ENCODE measurements at places on chromosomes 11 and 22. TPM values are rescaled to one million over a fixed set of nuclear protein-coding genes. Genes with fewer than 3 reads are reported as not detected.

Gene CCDC15
- polyA plus RNA-seq: 2.7 TPM

Gene IL18BP
- 7.4 TPM for polyA plus RNA-seq

Gene ATG16L2
- polyA plus RNA-seq: 17.9 TPM

Gene OSBP2
- polyA plus RNA-seq: 4.4 TPM

- DNase-seq: no peak
Observed at GRCh38 chr11:75850787-75851186, 35.8 kb downstream of the UVRAG start.

DNA sequence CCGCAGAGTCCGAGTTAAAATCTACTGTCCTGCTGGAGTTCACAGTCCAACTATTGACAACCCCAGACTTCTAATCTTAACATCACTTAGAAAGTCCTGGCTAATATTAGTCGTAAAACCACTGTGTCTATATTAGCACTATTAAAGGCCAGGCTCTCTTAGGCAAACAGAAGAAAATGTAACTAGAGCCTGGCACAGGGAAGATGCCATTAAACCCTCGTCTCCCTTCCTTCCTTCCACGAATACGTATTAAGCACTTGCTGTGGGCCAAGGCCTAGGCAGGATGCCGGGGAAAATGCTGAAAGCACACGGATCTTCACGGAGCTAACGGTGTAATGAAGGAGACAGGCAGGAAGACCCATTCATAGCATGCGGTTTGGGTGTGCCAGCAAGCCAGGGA is 81.5 kb upstream of the LMO1 start:
- DNase-seq: no peak

GRCh38 chr11:61342207-61342803 is 9.3 kb downstream of the TKFC start:
- DNase-seq: no peak

- peak; percentile 63 for DNase-seq
Observed at GRCh38 chr22:30262917-30263741, 3.5 kb downstream of the OSM start.

DNA sequence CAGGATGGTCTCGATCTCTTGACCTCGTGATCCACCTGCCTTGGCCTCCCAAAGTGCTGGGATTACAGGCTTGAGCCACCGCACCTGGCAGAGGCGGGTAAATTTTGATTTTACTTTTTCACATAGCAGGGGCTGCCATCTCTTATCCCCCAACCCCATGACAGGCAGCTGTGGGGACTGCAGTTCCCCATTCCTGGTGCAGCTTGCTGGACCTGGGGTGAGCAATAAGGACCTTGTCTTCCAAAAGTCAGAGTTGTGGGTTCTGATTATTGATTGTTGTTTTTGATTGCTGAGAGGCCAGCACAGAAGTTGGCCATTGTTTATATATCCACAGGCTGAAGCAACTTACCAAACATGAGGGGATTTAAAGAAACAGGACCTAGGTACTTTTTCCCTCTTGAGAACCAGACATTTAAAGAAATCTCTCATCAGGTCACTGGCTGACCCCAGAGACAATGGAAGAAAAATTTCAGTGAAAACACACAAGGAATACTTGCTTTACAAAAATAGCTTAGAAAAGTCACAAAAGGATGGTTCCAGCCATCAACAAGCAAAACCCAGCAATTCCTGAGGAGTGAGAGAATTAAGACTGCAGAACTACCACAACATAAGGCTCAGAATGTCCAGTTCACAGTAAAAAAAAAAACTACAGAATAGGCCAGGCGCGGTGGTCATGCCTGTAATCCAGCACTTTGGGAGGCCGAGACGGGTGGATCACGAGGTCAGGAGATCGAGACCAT is 22.0 kb upstream of the MAPK1 start:
- DNase-seq: no peak

DNA sequence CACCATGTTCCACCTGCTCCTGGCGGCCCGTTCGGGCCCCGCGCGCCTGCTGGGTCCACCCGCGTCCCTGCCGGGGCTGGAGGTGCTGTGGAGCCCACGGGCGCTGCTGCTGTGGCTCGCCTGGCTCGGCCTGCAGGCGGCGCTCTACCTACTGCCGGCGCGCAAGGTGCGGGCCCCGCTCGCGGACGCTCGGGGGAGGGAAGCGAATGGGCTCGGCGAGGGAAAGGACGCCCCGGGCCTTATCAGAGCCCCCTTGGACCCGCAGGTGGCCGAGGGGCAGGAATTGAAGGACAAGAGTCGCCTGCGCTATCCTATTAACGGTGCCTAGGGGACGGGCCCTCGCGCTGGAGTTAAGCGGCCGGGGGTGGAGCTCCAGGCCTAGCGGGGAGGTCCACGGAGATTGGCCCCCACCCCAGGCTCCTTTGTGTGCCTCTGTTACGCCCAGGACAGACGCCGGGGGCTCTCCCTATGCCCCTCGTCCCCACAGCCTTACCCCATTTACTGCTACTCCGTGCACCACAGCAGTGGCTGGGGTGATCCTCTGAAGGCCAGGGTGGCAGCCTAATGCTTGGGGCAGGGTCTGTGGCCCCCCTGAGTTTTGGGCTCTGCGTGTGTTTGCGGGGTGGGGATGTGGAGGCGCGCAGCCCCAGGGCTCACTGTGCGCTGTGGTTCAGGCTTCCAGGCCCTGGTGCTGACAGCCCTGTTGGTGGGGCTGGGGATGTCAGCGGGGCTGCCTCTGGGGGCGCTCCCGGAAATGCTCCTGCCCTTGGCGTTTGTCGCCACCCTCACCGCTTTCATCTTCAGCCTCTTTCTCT is 1.1 kb downstream of the TM7SF2 start:
- DNase-seq: no peak
